ENCODE measurements at places on chromosomes 11 and 22.

- DNase-seq, result peak; percentile 39
Measured at GRCh38 chr11:2096919-2097301, 42.3 kb downstream of the IGF2 start.

DNA sequence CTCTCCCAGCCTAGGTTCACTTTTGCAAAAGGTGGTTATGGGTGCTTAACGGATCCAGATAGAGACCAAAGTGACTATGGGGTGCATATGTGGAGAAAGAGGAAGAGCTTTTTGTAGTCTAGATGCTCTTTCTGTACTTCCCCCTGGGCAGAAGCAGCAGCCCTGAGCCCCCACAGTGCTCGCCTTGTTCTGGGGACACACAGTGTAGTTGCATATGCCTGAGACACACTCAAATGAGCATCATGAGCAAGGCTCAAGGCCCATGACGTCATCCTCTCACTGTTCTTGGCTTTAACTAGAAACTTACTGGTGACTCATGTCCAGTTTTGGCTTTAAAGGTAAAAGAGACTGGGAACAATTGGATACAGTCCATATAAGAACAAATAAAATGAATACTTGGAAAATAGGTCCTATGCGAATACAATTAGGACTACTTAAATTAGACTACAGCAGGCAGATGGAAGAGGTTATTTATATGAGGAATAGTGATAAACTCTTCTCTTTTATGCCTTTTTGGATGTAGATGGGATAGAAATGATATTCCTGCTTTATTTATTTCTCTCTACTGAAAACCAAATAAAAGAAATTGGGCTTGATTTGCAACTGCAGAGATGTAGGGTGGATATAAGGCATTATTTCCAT lies 20.1 kb upstream of the PEX26 start:
- peak; percentile 81 for DNase-seq

DNA sequence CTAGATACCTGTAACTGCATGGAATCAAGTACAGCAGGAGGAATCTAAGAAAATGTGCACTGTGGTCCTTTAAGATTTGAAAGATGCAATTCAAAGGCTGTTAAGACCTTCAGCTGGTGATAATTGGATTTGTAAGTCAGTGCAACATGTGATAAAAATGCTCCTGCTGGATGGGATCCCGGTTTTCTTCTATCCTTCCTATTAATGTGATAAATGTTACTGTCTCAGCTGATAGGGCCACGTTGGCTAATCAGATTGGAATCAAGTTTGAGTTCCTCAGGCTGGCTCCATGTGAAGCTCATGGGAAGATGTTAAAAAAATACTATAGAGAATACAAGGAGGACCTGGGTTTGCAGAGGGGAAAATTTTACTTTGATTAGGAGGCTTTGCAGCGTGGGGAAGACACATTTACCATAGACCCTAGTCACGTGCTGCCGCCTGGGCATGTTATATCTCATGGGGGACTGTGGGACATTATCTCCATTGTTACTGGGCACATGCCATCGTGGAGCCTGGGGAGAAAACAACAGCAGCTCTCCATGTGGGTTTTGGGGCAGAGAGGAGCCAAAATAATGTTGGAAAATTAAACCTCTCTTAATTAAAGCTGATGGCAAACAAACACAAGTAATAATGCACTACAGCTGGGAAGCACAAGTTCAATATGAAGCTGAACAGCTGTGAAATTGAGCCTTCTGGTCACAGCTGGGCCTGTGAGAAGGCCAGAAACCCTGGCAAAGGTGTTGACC lies 652.5 kb downstream of the NTM start:
- peak; percentile 60 for DNase-seq

DNA sequence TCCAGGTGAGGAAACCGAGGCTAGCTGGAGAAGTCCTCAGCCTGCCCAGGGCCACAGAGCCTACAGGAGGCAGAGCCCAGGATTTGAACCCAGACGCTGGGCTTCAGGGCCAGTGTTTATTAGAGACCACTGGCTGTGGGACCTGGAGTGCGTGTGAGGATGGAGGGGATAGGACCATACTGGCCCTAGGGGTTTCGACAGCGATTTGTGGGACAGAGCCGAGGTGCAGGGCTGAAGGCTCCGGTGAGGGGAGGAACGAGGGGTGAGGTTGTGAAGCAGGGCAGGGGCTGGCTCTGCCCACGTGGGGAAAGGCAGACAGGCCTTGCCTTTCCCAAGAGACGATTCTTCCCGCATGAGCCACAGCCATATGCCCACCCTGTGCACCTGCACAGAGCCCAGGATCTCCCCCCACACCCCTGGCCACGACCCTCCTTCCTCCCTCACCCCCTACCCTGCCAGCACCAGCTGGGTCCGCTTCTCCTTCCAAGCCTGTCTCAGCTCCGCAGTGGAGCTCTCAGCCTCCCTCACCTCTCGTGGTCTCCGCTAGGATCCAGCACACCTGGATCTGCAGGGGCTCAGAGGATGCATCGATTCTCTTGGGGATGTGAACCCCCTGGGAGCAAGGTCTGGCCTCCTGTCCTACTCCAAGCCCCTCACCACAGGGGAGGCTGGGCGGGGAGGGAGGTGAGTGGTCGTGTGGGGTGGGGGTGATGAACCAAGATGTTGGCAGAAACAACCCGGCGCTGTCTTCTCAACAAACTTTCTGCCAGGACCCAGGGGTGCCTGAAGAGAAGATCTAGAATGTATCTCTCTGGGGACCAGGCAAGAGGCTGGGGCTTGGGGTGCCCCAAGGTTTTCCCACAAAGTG lies 58.4 kb downstream of the RTL6 start:
- no peak for DNase-seq

DNA sequence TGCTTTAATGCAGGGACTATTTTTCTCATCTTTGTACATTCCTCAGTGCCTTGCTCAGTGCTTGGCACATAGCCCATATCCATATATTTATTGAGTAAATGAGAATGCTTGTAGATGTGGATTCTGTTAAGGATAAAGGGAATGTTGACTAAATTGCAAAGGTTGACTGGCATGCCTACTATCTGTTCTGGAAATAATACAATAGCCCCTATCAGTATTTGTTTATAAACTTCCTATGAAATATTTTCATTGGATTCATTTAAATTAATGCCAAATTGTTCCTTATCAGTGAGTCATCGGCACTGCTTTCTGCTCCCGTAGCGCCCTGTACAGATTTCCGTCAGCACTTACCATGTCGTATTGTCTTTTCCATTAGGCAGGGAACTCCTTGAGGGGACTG lies 8.0 kb downstream of the RNF121 start:
- DNase-seq, result no peak

DNA sequence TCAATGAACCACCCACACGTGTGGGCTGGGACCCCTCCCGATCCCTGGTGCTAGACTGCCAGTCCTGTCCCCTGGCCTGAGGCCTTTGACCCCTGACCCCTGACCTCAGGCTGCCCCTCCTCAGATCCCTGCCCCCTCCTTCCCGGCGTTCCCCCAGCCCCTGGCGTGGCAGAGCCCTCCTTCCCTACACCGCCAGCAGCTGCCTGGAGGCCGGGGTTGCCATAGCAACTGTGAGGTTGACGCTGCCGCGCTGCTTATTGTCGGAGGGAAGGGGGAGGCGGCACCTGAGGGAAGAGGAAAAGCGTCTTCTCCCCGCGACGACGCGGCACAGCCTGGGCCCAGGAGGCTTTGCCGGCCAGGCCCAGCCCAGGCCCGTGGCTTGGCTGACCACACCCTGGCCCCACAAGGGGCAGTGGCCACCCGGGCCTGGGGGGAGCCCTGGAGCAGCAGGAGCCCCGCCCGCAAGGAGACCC lies 32.6 kb downstream of the SHANK3 start:
- no peak for DNase-seq

- no peak for DNase-seq
Measured at GRCh38 chr11:71282581-71283351, 30.4 kb upstream of the SHANK2 start.

DNA sequence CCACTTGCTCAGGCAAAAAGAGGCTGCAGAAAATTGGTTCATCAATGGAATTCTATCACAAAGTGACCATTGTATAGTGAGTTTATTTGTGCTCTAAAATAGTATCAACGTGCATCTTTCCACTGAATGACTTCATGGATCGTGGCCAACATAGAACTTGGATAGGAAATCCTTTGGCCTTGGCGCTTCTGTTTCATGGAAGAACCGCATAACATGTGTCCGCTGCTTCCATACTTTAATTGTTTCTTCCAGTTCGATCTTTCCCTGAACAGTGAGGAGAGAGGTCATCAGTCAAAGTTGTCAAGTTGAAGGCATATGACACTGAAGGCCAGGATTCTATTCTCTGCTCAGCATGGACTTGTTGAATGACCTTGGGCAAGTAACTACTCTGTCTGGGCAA lies 4.5 kb downstream of the NDUFA6 start:
- no peak for DNase-seq

DNA sequence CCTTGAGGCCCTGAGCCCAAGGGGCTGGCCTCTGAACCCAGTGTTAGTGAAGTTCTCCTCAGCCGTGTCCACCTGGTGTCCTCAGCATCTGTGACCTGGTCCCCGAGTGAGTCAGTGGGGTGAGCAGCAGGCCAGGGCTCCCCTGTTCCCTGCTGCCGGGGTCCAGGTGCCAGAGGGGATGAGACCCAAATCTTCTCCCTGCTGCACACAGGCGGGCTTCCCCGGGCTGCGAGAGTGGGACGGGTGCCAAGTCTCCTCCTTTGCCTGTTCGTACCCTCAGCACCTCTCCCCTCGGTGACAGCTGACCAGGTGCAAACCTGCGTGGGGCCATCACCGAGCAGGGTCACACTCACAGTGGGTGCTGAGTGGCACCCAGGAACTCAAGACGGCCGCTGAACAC lies 514.5 kb downstream of the TBC1D22A start:
- DNase-seq, result no peak
